CD4-positive, alpha-beta T cell treated with Interleukin-2 at 100 ng/mL for 4 hours (primary cell): ENCODE measurements at places on chromosomes 3 and 15.

- DNase-seq = no peak
These were observed 728.7 kb upstream of the ROBO1 start for GRCh38 chr3:80496452-80496851.

DNA sequence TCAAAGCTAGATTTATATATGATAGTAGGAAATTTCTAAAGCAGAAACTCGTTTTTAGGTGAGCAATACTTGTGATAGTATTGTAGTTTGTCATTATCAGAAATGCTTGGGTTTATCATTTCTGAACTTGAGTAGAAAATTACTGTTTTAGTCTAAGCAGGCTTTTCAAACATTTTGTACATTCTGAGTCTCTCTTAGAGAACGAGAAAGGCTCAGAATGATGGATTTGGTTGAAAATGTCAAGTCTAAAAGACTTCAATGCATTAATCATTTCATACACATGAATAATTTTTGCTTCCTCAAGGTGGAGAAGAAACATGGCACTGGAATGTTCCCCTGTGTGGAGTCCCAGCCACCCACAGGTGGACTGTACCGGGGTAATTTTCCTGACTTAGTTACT, 387.1 kb downstream of the NAALADL2 start:
- no peak for DNase-seq

DNA sequence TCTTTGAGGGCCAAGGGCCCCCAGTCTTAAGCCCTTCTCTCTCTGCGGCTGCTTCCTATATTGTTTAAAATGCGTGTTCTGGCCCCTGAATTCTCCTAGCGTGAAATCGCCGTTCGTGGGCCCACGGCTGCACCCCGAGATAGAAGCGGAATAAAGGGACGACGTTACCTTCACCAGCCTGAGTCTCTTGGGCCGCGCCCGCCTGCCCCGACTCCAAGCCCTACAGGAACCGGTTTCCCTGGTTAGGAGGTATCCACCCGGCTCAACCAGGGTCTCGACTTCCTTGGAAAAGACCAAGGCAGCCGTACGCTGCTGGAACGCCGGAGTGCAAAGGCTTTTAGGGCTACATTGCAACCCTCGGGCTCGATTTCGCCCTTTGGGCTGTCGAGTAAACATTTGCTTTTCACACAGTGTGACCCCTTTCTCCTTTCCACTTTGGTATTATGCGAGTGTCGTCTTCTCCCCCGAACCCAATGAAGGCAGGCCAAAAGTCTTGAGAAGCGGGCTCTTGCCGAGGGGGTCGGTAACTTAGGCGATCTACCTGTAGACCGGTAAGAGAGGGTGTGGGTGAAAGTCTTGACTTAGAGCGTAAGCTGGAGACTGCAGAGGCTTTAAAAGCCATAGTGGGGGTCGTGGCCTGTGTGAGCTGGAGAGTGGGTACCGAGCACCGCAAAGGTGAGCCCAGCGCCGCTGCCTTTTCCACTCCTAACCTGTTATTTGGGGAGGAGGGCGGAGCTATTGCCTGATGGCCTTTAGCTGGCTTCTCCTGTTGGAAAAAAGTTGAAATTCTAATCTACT, 2.0 kb downstream of the TRIM71 start:
- no peak for DNase-seq

DNA sequence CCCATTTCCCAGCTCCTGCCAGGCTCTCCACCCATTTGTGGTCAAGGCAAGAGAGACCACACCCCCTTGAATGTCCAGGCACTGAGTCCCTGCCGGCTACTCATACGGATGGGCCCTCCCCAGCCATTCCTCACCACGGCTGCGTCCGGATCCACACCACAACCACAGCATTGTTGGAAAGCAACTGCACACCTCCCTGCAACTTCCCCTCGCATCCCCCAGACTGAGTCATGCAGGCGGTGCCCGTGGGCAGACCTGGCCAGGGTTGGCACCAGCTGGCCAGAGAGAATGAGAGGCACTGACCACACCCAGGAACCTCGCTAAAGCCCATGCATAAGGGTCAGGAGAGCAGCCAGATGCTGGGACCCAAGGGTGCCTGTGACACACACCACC, 30.5 kb downstream of the LOXL1 start:
- DNase-seq = no peak

- DNase-seq = no peak
These were observed 11.6 kb downstream of the PLA1A start for GRCh38 chr3:119609301-119609700.

DNA sequence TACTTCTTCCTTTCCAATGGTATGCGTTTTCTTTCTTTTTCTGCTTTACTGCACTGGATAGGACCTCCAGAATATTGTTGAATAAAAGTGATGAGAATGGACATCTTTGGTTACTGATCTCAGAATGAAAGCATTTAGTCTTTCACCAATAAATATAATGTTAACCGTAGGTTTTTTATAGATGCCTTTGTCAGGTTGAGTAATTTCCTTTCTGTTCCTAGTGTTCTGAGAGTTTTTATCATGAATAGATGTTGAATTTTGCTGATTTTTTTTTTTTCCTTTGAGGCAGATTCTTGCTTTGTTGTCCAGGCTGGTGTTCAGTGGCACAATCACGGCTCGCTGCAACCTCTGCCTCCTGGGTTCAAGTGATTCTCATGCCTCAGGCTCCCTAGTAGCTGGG, 158.4 kb downstream of the KLHL25 start:
- DNase-seq = no peak

- DNase-seq = no peak
These were observed 277.2 kb downstream of the TBL1XR1 start for GRCh38 chr3:176919836-176920765.

- no peak for DNase-seq
These were observed 40.9 kb downstream of the GNB4 start for GRCh38 chr3:179410331-179410730.

- DNase-seq = no peak
These were observed 183.6 kb downstream of the MCTP2 start for GRCh38 chr15:94414916-94415315.
